ENCODE measurements at places on chromosomes 7 and 10.
A peak's percentile ranks its signal among the peaks of the same experiment; 100 is the strongest.

DNA sequence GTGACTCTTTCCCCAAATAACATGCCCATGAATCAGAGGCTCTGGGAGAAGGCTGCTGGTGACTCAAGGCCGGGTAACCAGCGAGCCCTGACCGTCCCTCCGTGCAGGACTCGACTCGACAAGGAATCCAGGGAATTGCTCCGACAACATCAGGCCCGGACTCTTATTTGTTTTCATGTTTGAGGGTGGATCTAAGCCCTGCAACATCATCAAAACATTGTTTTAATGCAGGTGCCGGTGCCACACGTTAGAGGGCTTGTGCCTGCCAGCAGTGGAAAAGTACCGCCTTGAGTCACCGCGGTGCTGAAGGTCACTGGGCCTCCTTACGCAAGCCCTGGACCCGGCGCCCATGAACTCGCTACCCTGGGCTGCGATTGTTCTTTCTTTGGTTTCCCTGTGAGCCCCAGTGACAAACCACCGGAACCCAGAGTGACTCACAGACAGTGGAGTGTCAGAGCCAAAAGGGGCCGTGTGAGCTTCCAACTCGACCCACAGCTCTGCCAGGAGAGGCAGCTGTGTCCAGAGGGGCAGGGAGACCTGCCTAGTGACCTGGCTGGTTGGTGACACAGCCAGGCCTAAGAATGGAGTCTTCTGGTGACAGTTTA lies 139.4 kb upstream of the SHH start:
- DNase-seq: no peak

DNA sequence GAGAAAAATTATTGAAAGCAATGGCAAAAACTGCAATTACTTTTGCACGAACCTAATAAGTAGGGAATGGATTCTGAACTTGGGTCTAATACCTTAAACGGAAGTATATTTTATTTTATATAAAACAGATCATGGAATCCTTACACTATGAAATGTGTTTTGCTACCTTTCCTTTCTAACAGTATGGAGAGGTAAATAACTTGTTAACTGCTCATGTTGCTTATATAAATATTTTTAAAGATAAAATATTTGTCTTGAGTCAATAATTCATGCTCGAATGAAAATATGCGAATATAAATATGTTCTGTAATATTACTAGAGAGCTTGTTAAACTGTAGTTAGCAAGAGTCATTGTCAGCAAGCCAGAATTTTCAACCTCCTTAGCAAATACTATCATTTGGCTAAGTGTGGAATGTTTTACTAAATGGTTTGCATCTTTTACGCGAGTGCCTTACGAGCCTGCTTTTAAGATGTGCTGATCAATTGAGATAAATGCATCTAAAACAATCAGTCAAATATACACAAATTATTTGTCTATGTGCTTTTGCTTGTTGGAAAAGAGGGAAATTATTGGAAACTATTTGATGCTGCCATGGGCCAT lies 5.9 kb downstream of the GNAT3 start:
- DNase-seq: no peak

- no peak for DNase-seq
Measured at GRCh38 chr10:119801998-119802538, 70.6 kb downstream of the MCMBP start.

GRCh38 chr10:127907411-127908105 lies 655 bp downstream of the PTPRE start:
- DNase-seq: no peak

GRCh38 chr10:86899132-86899531 lies 58.3 kb downstream of the MMRN2 start:
- DNase-seq: no peak

DNA sequence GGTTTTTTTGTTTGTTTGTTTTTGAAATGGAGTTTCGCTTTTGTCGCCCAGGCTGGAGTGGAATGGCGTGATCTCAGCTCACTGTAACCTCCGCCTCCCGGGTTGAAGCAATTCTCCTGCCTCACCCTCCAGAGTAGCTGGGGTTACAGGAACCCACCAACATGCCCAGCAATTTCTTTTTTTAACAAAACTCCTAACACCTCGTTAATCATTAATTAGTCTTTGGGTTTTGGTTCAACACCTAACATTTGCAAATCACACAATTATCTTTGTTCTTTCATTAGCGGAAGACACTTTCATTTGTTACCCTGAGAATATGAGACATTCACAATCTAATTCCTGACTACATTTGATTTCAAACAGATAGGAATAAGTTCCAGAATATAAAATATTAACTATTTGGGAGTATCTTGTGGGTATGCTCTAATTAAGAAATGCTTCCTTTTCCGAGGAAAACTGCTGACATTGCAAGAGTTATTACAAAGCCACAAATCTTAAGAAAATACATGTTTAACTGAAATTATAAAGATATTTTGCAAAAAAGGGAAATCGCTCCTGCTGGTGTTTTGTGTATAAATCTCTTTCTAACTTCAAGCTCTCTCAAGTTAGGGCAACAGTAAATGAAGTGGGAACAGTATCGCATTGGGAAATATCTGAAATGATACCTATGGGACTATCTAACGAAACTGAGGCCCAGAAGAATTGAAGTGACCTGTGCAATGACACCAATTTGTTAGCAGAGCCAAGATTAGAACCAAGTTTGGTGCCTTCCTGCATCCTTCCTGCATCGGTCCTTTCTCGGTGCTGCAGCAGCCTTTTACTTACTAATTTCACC lies 1.2 kb upstream of the LSM8 start:
- peak; percentile 20 for DNase-seq

DNA sequence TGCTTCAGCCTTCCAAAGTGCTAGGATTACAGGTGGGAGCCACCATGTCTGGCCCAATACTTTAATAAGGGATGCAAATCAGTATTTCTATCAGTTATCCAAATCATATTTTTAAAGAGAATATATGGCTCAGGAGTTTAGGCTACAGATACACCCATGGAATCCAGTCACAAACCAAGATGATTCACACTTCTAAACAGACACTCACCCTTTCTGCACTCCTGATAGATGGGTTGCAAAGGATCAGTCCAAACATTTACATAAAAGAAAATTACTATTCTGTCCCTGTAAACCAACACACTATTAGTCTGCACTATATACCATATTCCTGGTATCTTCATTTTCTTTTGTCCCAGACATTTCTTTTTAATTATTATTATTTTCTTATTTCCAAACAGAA lies 2.2 kb downstream of the MORN4 start:
- no peak for DNase-seq
